ENCODE measurements at places on chromosomes 7 and 10. TPM values are rescaled to one million over a fixed set of nuclear protein-coding genes. Genes with fewer than 3 reads are reported as not detected.

CALCR gene
- not detected for total RNA-seq

DNA sequence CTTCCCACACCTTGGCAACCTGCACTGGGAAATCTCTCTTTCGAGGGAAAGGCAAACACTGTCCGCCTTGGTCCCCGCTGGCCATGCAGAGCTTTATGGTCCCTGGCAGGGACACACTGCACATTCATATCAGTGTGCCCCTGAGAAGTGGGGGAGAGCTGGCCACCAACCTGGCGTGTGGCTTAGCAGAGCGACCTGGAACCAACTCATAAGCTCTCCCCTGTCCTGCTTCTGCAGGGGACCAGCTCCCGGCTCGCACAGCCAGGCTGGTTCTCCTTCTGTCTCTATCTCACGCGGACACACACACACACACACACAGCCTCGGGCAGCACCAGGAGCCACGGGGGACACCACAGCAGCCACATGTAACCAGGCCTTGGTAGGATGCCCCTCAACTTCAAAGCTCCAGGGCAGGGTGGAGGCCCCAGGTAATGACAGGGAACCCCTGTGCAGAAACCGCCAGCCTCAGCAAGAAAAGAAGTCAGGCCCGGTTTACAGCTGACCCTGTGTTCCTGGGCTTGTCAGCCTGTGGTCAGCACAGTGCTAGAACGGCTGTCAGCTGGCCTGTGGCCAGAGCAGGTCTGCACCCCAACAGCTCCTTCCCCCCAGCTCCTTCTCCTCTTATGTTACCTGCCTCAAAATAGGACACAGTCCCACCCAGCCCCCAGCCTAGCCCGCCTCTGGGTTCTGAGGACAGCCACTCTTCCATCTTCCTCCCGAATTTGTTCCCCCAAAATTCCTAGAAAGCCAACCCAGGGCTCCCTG lies 69.3 kb downstream of the OAT start:
- DNase-seq = no peak
- H3K4me3 ChIP-seq = no peak overlapping the region
- H3K27ac ChIP-seq = no peak overlapping the region
- no peaks in the 10 kb centered on the region for H3K36me3 ChIP-seq
- peaks cover 23% of the 10 kb centered on the region for H3K4me1 ChIP-seq

DNA sequence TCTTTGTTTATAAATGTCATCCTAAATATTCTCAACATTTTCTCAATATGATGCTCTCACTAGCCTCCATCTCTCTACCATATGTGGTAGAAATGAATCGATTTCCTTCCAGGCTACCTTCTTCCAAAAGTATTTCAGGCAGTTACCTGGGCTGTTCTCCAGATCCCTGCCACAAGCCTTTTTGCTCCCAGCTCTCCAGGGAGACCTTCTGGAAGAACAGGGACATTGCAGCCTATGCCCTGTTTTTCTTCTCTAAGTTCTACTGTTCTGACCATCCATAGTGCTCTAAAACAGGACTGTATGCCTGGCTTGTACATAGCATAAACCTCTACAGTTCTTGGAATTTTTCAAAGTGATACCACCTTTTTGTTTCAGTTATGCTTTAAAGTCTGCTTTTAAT lies 552.8 kb downstream of the ANKRD7 start:
- no peaks in the 10 kb centered on the region for H3K36me3 ChIP-seq
- no peaks in the 10 kb centered on the region for H3K4me1 ChIP-seq
- no peak overlapping the region for H3K27ac ChIP-seq
- no peaks in the 10 kb centered on the region for H3K27me3 ChIP-seq

GRCh38 chr10:56298941-56299340 lies 62.1 kb downstream of the ZWINT start:
- H3K36me3 ChIP-seq = no peaks in the 10 kb centered on the region
- H3K4me1 ChIP-seq = no peaks in the 10 kb centered on the region
- H3K27ac ChIP-seq = no peak overlapping the region
- no peaks in the 10 kb centered on the region for H3K27me3 ChIP-seq
- no peak for DNase-seq
- H3K4me3 ChIP-seq = no peak overlapping the region
